ENCODE measurements at places on chromosomes 3 and 15.

GRCh38 chr15:57554063-57554811 is 37.5 kb upstream of the MYZAP start:
- DNase-seq = no peak

DNA sequence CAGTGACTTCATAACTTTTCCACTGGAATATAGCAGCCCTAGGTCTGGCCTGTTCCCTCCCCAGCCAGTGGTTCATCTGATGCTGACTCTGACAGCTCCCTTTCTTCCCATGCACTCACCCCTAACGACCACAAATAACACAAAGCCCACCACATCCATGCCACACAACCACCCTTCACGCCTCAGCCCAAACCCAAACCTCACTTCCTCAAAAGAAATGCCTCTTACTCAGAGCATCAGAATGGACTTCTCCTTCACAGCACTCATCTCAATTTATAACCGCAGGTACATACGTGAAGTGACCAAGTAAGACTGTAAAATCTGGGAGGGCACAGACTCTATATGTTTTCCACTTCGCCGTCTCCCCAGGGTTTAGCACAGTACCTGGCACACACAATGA is 1.1 kb downstream of the RBSN start:
- DNase-seq = peak; percentile 39

- no peak for DNase-seq
Measured at GRCh38 chr3:121592856-121593702, at the start of gene FBXO40. Gene FBXO40, plus strand, starts transcription at chr3:121593379. Its CDS starts 27,197 bp downstream, at chr3:121620576.

- DNase-seq = no peak
Measured at GRCh38 chr15:80940331-80940730, 49.3 kb downstream of the MESD start.

DNA sequence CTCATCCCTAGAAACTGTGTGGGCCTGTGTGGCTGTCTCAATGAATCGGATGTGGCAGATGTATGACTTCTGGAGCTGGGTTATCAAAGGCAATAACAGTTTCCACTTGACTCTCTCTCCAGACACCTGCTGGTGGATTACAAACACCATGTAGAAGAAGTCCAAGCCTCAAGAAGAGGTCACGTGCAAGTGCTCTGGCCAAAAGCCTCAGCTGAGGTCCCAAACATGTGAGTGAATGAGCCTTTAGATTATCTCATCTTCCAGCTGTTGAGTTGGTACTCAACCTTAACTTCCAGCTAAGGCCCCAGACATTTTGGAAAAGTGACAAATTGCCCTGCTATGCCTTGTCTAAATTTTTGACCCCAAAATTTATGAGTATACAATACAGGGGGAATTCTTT is 42.7 kb upstream of the IL12A start:
- no peak for DNase-seq

DNA sequence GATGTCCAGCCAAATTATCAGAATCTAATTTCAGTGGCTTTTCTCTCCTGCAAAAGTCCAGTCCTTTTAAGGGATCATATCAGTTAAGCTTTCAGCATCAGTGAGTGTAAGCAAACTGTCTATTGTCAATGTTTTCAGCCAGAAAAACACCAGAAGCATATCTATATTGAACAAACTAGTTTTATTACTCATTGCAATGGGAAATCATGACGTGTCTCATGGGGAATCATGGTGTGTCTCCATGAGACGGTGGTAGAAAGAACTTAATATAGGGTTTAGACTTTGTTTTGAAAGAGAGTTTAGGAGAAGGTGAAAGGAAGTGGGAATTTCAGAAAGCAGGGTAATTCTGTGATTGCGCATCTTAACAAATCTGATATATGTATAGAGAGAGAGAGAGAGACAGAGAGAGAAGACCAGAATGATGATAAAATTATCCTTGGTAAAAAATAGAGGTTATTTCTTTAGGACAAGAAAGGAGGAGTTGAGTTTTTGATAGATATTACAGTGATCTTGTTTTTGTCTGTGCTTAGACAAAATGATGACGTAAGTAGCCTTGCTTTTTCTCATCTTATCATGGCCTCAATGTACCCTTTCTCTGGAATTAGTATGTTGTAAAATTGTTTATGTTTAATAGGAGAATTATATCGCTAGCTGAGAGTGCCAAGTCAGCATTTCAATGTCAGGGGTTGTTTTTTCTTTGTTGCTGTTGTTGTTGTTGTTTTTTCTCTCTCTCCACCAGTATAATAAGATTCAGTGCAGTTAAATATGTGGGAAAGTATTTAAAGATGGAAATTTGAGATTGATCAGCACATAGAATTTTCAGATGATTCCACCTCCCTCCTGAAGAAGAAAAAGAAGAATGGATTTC is 129.9 kb upstream of the OSTN start:
- DNase-seq = no peak

GRCh38 chr15:43552986-43553385 is 35.6 kb downstream of the MAP1A start:
- no peak for DNase-seq

Data from activated T-cell treated with anti-CD3 and anti-CD28 coated beads, Interleukin-2, amount 50 U/mL, for 1 hour (primary cell).